ENCODE measurements at places on chromosomes 4 and X.

DNA sequence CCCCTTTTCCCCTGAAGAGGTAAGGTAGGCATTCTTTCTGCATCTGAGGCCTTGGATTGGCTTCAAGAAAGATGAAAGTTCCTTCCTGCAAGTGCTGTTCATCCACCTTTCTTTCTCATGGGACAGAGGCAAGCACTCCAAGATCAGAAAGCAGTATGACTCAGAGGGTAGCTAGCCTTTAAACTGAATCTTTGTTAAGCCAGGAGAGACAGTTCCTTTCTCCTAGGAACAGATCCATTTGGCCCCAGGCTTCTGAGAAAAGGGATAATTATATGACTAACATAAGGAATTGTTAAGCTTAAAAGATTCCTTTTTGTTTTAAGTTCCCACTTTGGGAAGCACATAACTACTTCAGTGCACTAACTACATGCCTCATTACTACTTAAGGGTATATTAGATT is 192.0 kb downstream of the PPP3CA start:
- no peak for DNase-seq

- no peak for DNase-seq
These were observed 35.0 kb upstream of the DKK2 start for GRCh38 chr4:107071108-107071507.

DNA sequence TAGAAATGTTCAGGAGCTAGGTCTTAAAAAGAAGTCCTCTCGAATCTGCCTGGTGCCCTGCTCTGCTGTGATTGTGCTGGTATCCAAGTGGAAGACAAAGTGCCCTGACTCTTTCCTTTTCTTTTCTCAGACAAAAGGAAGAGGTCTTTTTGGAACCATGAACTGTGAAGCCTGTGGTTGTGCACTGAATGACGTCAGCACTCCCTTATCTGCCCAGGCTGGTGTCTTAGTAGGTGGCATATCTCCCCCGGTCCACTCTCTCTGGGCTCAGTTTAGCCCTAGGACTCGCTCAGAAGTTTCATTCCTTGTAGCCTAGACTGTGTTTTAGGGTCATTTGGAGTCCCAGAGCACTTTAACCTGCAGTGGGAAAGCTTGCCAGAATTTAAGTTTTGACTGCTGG is 400.3 kb upstream of the CT83 start:
- no peak for DNase-seq

DNA sequence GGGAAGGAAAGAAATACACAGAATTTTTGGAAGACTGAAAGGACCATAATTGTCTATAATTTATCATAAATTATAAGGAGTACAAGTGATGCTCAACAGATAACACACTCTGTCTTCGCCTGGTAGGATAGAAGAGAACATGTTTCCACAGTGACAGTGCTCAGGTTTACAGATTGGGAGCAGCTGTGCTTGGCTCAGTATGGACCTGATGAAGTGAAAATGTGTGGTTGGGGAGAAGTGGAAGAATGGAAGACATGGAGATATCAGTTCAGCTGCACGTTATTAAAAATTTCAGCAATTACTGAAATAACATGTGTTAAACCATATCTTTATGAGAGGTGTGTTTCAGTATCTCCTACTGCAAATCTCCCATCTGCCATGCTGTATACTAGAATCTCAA is 90.6 kb downstream of the TLL1 start:
- no peak for DNase-seq

DNA sequence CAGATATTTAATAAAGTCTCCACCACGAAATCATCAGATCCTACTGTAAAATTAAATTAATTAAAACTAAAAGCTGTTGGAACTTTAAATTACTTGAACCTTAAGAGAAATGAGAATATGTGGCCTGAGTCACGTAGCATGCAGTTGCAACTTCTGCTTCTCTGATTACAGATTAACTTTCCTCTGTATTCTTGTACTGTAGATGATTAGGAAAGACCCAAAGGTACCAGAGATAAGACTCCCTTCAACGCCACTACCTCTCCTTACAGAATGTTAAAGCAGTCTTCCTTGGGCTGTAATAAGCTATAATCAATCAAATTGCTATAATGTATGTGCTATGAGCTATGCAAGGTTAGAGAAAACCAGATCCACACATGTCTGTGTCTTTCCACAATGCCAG is 47.9 kb downstream of the FAM13A start:
- DNase-seq = no peak

- no peak for DNase-seq
These were observed 25.1 kb downstream of the RRAGB start for GRCh38 chrX:55742649-55743048.

DNA sequence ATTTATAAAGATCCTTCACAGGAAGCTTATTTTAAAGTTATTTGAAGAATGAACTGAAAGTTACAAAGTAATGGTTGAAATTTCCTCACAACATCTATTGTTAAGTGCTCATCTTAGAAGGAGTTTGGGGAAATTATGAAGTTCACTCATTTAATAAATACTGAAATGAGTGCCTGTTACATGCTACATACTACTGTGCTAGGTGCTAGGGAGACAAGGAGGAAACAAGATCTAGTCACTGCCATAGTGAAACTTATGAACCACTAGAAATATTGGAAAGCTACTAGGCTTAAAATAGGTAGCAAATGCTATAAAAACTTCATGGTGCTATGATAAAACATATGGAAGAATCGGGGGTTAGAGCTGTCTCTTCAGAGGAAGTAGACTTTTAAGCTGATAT is 97.1 kb downstream of the JADE1 start:
- no peak for DNase-seq

- no peak for DNase-seq
These were observed 17.9 kb upstream of the LAP3 start for GRCh38 chr4:17558941-17559708.

DNA sequence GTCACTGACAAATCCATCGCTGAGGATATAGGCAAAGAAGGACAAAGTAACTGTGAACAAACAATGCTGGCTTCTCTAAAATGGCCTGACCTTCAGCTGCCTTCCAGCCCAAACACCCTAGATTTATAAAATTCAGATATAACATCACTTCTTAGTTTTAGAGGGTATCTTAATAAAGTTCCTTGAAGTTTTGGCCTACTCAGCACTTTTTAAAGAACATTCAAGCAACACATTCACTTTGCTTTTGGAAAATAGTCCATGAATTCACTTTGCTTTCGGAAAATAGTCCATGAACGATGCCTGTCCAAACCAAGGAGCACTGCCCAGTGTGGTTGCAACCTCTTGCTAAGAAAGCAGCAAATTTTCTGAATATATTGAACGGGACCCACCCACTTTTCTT is 55.0 kb upstream of the TFDP3 start:
- no peak for DNase-seq

- DNase-seq = no peak
These were observed 15.2 kb upstream of the PACRGL start for GRCh38 chr4:20684852-20685763.

GRCh38 chr4:53967986-53968385 is 96.4 kb downstream of the CHIC2 start:
- no peak for DNase-seq

DNA sequence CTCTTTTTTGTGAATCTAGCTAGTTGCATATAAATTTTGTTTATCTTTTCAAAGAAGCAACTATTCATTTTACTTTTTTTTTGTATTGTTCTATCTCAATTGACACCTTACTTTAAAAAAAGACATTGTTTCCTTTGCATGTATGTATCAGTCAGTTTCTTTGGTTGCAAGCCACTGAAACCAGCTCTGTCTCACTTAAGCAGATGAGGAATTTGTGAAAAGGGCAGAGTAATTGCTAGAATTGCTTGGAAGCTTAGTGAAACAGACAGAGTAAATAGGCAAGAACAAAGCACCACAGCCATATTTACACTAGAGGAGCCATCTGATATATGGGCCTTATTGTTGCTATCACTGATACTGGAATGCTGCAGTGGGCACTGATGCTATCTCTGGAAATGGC is 231.4 kb upstream of the KLF8 start:
- no peak for DNase-seq

DNA sequence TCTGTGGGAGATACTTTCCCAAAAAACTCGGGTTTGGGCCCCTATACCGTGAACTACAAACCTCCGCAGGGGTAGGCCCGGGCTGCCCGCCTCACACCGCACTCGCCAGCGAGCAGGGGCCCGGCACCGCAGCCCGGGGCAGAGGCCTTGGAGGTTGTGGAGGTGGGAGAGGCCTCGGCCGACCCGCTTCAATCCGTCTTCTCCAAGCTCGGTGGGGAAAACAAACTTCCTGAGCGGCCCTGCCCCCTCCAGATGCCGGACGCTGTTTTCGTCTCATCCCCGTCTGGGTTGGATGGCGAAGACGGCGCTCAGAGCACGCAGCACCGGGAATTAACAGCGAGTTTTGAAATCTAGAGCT is 442 bp upstream of the MCUB start:
- peak; percentile 52 for DNase-seq

- DNase-seq = no peak
These were observed 4.4 kb upstream of the APBB2 start for GRCh38 chr4:41218703-41219102.

DNA sequence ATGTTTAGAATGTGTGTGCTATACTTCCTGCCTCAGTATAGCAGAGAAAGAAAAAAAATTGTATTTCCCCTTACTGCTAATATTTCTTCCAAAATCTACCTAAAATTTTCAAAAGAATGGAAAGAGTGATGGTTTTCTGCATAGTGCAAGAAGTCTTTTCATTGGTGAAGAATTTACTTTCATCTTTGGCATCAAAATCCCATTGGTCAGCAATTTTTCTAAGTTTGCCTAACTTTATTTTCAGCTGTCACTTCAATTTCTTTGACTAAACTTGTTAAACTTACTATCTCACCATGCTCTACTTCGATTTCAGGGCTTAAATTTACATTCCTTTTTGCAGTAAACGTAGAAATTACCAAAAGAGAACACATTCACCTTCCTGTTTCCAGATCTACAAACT is 44.5 kb upstream of the MAGEB2 start:
- DNase-seq = no peak

GRCh38 chr4:17512973-17513665 is 1.2 kb upstream of the QDPR start:
- no peak for DNase-seq

DNA sequence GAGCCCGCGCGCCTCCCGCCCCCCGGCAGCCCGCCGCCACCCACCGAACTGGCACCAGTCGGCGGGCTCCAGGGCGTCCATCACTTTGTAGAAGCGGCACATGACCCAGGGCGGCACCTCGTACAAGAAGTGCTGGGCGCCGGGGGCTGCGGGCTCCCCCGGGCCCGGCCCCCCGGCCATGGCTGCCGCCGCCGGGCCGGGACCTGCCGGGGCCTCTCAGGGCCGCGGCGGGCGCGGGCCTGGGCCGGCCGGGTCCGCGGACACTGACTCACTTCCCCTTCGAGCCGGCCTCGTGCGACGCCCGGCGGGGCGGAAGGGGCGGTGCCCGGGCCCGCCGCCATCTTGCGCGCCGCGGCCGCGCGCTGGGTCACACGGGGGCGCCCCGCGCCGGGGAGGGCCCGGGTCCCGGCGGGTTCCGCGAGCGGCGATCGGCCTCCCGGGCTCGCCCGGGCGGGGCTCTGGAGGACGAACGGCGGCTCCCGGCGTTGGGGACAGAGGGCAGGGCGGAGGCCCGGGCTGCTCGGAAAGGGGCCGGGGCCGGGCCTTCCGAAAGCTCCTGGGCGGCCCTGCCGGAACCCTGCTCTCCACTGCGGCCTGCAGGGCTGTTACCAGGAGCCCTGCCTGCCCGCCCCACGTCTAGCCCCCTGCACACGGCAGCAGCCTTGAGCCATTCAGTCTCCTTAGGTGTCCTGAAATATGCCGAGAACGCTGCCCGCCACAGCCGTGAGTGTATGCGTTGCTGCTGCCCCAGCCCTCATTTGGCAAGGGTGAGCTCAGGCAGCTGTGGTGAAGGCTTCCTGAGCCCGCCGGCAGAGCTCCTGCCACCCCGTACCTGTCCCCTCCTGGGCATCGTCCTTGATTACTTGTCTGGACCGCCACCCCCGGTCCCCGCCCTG is at the start of gene IRAK1:
TSS of gene IRAK1 (minus strand) at position 270 of the 896 bp plus-strand sequence. CDS start at position 180, 90 bp downstream.
- peak; percentile 59 for DNase-seq

- DNase-seq = no peak
These were observed 73.7 kb upstream of the ACSL1 start for GRCh38 chr4:184899261-184900134.

DNA sequence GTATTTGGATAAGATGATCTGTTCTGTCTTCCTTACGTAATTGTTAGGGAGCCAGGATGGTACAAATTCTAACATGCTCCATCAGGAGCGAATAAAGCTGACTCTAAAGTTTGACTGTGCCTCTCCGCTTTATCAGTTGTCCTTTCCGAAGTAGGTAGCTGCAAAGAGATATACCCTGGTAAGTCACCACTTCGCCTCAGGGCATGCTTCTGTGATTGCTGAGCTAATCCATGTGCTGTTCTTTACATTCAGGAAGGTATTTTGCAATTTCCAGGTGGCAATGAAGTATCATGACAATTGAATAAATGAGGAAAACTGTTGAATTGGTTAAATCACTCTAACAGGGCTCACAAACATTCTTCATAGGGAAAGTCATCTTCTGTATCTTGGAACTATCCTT is 38.9 kb downstream of the KIT start:
- no peak for DNase-seq

- DNase-seq = no peak
These were observed 30.0 kb upstream of the MYOZ2 start for GRCh38 chr4:119105605-119106004.

GRCh38 chr4:93319041-93319440 is 509.5 kb upstream of the ATOH1 start:
- no peak for DNase-seq

GRCh38 chrX:53918702-53919101 is 125.6 kb downstream of the PHF8 start:
- no peak for DNase-seq

- no peak for DNase-seq
These were observed 55.4 kb upstream of the TBC1D14 start for GRCh38 chr4:6854098-6854744.

DNA sequence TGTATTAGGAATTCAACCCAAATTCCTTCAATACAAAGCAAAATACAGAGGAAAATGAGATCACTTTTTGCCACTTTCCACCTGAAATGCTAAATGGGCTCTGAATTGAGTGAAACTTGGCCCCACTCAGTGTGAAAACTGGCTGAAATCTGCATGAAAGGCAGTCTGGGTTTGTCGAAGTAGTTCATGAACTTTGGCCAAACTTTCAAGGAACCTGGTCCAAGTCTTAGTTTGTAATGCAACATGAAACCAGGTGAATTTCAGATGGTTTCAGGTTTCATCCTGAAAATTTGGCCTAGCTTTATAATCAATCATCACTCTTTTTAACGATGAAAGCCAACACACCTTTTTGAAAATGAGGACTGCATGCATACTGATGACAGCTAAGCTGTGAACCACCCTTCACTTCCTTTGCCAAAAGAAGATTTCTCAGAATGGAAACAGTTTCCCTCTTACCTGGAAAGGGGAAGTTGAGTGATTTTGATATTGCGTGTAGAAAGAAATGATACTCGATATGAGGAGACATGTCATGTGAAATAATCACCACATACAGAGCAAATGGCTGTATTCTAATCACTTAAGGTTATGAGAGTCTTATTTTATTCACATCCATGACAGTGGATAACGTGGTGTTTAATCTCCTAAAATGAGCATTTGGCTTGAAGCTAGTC is 209.9 kb upstream of the ETNPPL start:
- DNase-seq = no peak

- DNase-seq = no peak
These were observed 116.6 kb downstream of the SH3RF1 start for GRCh38 chr4:169154121-169154520.

- DNase-seq = no peak
These were observed 22.8 kb downstream of the USP38 start for GRCh38 chr4:143207555-143207954.

Measured in activated naive CD4-positive, alpha-beta T cell treated with Interleukin-2 at 50 U/mL for 16 hours (primary cell).